ENCODE measurements at places on chromosomes 1 and 21.

- DNase-seq: no peak
These were observed 8.4 kb downstream of the MYBPH start for GRCh38 chr1:203167026-203167912.

- no peak for DNase-seq
These were observed 234.1 kb downstream of the NCAM2 start for GRCh38 chr21:21232320-21232719.

DNA sequence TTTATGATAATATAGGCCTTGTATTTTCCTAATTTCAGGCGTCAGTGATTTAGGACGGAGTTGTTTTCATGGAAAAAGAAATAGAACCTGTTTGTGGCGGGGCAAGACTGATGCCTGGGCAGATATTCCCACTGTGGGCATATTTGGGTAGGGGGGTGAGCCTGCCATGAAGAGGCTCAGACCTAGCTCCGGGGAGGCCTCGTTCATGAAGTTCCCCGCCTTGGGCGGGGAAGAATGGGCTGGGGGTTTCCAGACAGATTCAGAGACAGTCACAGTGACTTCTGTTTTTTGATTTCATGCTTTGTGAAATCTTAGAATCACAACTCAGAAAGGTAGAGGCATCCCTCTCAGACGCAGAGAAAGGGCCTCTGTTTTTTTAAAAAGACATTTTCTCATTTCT, 36.1 kb downstream of the RUNX3 start:
- DNase-seq: no peak

GRCh38 chr1:226965581-226966440, 25.7 kb downstream of the COQ8A start:
- DNase-seq: no peak

GRCh38 chr21:36483095-36483494, 3.2 kb upstream of the CLDN14 start:
- no peak for DNase-seq

GRCh38 chr1:39642796-39643195, 3.4 kb upstream of the HEYL start:
- DNase-seq: no peak

GRCh38 chr1:173496757-173497320, 19.7 kb downstream of the PRDX6 start:
- DNase-seq: no peak

DNA sequence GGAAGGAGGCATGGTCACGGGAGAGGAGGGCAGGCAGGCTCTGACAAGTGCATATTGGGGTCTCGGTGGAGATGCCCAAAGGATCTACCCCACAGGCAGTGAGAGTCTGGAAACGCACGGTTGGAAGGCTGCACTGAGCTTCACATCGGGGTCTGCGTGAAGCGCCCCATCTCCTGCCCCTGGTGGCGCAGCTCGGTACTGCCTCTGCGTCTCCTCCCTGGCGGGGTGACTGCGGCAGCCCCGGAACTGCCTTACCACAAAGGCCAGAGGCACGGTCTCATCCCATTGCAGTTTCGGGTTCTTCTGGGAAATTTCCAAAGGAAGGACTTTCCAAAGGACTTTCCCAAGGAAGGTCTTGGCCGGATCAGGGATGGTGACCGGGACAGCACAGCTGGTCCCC, 69.2 kb upstream of the AJAP1 start:
- DNase-seq: no peak

DNA sequence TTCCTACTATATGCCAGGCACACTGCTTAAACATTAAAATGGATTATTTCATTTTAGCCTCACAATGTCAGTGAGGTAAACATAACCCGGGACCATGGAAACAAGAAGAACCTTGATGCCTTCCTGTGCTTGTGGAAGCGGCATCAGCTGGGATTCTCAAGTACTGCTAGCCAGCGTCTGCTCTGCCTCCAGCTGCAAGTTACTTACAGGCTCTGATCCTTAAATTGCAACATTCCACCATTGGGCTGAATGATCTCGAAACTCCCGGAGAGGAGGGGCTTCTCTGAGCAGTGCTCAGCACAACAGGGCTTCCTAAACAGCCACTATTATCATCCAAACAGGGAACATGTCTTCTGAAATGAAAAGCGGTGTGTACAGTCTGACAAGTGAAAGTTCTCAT, 6.7 kb upstream of the MAN1C1 start:
- no peak for DNase-seq

DNA sequence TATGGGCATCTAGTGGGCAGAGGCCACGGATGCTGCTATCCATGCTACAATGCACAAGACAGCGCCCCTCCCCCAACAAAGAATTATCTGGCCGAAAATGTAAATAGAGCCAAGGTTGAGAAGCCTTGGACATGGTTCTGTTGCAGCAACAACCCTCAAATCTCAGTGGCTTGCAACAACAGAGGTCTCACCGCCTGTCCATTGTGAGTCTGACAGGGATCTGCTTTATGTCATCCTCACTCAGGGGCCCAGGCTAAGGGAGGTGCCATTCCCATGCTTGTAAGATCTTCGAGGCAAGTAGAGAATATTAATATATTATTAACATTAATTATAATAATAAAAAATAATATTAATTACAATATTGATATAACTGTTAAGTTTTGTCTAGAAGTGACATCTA, 9.5 kb upstream of the PITHD1 start:
- no peak for DNase-seq

- no peak for DNase-seq
These were observed 328 bp downstream of the UQCRHL start for GRCh38 chr1:15807121-15807520.

- DNase-seq: no peak
These were observed 370.1 kb upstream of the NR5A2 start for GRCh38 chr1:199657449-199657848.

DNA sequence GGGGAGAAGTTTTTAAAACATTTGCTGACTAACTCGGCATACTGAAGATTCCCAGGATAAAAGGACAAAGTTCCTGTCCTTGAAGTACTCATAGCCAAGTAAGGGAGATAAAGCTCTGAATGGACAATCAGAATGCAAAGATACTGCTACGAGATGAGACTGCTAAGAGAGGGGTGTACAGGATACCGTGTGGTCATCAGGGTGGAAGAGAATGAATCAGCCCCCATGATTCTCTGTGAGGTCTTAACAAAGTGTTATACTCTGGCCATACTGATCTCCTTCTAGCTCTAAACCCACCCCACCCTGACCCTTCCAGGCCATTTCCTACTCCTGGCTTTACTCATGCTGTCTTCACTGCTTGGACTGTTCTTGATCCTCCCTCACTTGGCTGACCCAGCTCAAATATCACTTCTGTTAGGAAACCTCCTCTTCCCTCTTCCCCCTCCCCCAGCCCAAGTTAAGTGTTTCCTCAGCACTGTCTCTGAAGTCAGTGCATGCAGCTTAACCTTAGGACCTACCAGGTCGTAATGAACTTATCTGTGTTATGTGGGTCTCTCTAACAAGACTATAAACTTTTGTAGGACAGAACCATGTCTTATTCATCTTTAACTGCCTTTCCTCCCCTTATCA, 15.8 kb upstream of the MAGOH start:
- DNase-seq: no peak

DNA sequence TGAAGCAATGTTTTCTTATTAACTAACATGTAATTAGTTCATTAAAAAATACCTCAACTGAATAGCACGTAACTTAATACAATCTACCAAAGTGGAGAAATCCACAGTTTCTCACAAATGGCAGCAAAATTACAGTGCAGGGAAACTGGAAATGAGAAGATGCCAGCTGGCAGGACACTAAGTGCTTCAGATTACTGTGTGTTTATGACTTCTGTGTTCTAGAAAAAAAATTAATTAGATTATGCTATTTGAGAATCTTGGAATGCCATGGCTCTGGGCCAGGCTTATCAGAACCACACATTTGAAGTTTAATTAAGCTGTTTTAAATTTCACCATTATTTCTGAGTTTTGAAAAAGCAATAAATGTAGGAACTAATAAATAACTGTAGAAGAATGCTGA, 357.6 kb downstream of the TGFB2 start:
- no peak for DNase-seq

DNA sequence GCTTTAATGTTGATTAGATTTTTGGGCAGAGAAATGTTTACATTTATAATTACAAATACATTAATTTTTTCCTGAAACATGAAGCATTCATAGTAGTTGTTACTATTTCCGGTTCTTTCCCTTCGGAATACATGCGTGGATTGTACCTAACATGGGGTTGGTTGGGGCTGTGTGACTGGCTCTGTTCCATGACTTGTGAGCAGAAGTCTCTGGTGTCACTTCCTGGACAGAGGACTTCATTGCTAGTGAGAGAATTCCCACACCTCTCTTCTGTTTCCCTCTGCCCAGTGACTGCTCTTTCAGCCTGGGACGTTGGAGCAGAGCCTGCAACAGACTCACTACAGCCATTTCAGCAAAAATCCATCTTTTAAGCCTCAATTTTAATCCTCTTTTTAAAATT, 231.4 kb downstream of the GRIK1 start:
- no peak for DNase-seq

DNA sequence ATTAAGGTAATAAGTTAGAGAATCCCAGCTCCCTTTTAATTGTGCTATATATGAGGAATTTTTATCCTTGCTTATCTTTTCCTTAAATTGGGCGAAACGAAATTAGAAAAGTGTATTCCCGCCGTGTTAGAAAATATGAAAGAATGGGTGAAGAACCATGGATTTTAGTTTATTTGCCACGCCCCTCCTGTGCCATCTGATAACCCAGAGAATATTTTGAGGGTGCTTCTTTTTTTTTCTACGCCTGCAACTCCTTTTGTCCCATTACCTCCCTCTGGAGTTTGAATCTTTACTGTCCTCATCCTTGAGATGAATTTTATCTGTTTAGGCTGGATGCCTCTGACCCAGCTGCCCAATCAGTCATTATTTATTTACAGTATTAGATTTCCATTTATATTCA, 1.6 kb downstream of the TLCD4 start:
- no peak for DNase-seq

DNA sequence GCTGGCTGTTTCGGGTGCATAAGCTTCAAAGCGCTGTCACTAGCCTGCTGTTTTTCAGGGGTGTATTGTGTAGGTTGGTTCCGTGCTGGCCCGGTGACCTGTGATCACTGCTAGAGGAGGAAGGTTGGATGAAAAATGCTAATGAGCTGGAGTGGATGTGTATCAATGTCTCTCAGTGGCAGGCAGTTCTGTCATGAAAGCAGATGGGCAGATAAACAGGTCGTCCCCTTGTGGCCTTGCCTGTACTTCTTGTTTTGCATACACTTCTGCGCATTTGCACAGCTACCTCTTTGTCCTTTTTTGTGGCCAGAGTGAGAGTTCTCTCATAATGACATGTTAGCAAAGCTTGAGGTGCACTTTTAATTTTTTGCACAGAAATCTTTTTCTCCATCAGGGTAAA, 2.9 kb downstream of the SELENON start:
- DNase-seq: no peak

GRCh38 chr1:170168265-170168664, 22.5 kb downstream of the NTMT2 start:
- no peak for DNase-seq

GRCh38 chr1:23578997-23579363, 19.7 kb upstream of the ID3 start:
- no peak for DNase-seq

DNA sequence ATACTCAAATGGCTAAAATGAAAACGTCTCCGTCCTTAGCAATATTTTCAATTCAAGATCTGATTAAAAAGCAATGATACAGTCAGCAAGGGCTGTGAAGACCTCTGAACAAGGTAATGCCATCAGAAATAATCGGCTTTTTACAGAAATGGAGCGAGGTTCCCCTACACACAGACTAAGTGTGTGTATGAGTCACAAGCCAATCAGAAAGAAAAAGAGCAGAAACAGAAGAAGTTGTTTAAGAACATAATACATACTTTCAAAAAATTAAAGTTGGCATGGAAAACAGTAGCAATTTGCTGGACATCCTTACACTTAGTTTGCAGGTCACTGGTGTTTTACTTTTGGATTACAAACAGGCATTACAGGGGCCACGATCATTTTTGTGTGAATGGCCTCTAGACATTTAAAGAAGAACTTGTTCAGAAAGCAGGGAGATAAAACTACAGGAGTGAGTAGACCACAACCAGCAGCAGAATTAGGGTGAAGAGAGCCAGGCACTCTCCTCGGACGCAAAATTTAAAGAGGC, 350.0 kb upstream of the RUNX1 start:
- no peak for DNase-seq

GRCh38 chr21:25764065-25764464, 29.3 kb downstream of the GABPA start:
- no peak for DNase-seq

DNA sequence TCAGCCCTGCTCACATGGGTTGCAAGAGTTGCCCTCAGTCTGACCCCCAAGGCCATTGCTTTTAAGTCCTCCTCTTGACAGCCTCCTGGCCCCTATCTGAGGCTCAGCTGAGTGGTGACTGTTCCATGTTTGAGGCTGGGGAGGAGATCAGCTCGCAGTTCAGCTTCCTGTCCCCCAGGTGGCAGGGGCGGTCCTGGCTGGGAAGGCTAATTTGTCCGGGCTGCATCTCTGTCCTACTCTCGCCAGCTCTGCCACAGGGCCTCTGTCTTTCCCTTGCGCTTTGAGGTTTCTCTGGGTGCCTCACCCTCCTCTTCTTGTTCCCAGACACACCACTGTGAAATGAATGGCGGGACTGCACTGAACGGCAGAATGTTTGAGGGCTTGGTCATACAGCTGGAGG, 157.3 kb downstream of the KCNJ6 start:
- no peak for DNase-seq

DNA sequence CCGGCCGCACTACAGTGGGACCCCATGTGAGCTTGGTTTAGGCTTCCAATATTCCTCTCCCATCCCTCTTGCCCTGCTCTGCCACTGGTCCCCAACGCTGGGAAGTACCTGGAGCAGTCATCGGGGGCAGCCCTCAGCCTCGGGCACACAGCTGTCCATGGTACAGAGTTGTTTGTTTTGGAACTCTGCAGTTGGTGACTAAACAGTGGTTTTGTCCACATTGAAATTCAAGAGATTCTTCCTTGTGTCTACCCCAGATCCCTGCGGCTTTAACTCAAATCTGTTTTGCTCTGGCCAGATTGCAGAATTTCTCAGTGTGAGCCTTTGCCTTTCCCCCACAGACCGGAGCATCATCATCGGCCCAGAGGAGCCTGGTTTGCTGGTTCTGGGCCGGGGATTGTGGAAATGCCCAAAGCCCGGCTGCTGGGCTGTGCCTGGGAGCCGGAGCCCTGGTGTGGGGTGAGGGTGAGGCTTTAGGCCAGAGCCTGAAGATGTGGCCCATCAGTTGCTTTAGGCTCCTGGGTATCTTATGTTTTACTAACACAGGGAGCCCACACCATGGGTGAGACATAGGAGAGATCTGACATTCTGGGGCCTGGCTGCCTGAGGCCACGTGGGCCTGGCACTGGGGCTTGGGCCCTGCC, 93.2 kb downstream of the ARHGEF10L start:
- no peak for DNase-seq

GRCh38 chr1:117582451-117582850, 23.4 kb upstream of the TENT5C start:
- no peak for DNase-seq
